Hepatocyte (in vitro differentiated cells): ENCODE measurements at places on chromosomes 16 and 17. TPM values are rescaled to one million over a fixed set of nuclear protein-coding genes. Genes with fewer than 3 reads are reported as not detected.
A peak's percentile ranks its signal among the peaks of the same experiment; 100 is the strongest.

GRCh38 chr17:82489851-82490511 lies 29.6 kb upstream of the FOXK2 start:
- no peak for DNase-seq

- no peak for DNase-seq
Measured at GRCh38 chr16:11169641-11170040, 86.4 kb downstream of the SOCS1 start.

- peak; percentile 86 for DNase-seq
Measured at GRCh38 chr17:18258356-18259038, at the start of gene FLII. Gene FLII (minus strand): TSS chr17:18258738. CDS start chr17:18258690, 48 bp downstream.

- no peak for DNase-seq
Measured at GRCh38 chr17:27612160-27612770, 18.7 kb upstream of the LGALS9 start.

DNA sequence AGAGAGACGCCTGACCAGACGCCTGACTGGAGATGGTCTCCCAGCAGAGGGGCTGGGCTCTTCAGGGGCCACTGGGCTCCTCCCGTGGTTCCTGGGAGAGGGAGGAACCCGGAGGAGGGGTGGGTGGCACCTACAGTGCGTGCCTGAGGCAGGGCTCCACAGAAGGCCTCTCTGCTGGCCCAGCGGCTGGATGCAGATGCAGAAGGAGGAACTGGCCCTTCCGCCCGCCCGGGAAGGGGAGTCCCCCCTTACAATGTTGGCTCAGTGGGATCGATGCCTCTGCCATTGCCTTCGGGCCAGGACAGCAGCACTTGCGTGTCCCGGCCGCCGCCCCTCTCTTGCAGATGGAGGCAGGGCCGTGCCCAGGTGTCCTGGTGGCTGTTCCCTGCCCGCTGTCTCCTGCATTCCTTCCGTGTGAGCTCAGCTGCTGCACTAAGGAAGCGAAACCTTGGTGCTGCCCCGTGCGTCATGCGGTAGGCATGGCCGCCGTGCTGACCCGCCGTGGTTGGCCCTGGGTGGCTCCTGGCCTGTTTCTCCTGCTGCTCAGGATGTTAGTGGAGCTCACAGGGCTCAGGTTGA lies 15.1 kb downstream of the BAIAP2 start:
- DNase-seq, result no peak

DNA sequence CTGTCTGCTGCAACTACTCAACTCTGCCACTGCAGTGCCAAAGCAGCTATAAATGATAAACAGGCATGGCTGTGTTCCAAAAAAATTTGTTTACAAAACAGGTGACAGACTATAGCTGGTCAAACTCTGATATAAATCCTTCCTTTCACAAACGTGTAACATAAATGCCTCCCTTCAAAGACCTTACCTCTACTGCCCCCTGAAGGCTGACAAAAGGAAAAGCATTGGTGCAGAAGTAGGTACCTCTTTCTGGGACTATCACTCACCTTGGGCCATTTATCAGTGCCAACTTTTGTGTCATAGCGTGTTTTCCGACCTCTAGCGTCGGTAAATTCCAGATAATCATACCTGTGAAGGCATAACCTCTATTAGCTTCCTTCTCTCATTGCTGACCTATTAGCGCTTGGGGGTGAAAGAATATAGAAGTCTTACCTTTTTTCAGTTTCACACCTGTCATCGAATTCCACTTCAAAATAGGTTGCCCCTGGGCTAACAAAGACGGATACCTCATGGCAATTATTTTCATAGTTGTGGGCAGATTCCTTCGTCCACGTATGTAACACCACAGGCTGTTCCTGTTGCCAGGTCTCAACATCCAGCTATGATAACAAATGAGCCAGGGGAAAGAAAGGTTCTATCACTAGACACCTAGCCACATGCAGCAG lies 67.9 kb downstream of the ZZEF1 start:
- peak; percentile 61 for DNase-seq

- DNase-seq, result no peak
Measured at GRCh38 chr17:75641343-75641742, 8.1 kb downstream of the SMIM5 start.

- DNase-seq, result no peak
Measured at GRCh38 chr17:70366386-70366785, 197.1 kb downstream of the KCNJ2 start.

DNA sequence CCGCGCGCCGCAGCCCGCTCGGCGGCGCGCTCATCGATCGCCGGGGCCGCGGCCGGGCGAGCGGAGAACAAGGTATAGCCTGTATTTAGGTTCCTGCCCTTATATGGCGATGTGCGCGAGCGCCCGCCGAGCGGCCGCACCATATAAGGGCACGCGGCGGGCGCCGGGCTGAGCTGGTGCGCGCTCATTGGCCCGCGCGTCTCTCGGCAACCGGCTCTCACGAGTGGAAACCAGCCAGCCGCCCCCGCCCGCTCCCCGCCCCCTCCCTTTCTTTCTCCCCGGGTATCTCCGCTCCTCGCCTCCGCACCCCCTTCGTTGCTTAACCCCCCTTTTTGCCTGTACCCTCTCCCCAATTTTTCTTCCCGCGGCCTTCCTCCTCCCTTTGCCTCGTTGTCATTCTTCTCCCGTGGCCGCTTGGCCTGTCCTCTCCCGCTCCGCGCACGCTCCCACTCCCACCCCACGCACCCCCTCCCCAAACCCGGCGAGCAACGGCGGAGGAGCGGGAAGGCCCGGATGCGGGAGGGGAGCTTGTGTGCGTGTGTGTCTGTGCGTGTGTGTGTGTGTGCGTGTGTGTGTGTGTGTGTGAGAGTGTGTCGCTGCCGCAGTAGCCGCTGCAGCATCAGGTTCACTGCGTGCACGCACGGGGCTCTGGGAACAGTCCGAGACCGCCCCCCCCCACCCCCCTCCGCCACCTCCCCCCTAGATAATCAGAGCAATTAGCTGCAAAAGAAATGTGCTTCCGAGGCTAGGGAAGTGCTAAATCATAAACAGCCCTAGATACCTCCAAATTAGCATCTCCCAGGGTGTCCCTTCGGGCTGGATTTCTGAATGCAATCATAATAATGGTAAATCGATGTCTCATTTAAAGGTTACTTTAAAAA lies 13.5 kb upstream of the CBX8 start:
- DNase-seq, result peak; percentile 92

GRCh38 chr17:2055292-2056205 lies 646 bp downstream of the HIC1 start:
- no peak for DNase-seq

- no peak for DNase-seq
Measured at GRCh38 chr16:71371237-71371636, 12.7 kb downstream of the CALB2 start.

DNA sequence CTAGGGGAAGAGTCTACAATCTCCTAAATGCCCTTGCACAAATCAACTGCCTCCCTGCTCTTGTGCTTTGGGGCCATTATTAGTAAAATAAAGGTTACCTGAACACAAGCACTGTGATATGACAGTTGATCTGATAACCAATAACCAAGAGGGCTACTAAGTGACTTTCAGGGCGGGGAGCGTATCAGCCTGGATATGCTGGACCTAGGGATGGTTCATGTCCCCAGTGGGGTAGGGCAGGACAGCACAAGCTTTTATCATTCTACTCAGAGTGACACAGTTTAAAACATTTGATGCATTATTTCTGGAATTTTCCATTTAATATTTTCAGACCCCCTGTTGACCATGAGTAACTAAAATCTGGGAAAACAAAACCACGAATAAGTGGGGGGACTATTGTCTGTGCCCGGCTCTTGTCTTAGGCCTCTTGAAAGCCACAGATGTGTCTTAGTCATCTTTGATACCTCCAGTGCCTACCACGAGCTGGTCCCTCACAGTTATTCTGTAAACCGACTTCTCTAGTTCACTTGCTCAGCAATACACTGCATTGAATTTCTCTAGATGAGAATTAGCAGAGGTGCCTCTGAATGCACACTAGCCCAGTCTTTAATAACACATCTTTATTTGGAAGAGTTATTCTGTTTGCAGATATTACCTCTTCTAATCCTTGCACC lies 94.6 kb upstream of the DHX40 start:
- DNase-seq, result no peak

GRCh38 chr17:27610304-27610677 lies 20.7 kb upstream of the LGALS9 start:
- no peak for DNase-seq

GRCh38 chr16:87713451-87714229 lies 52.1 kb downstream of the KLHDC4 start:
- no peak for DNase-seq

DNA sequence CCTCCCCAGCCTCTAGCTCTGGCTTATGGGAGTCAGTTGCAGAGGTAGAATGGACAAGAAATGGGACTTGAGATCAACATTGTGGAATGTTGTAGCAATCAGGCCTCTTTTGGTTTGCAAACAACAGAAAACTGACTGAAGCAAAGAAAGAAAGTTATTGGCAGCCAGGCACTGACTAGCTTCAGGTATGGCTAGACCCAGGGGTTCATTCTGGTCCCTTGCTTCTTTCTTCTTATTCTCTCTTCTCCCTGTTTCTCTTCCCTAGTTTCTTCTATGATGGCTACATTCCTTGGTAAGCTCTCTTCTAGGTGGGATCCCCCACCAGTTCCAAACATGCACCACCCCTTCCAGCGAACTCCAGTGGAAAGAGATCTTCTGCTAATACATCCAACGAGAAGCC lies 154.3 kb downstream of the CPPED1 start:
- DNase-seq, result no peak

GRCh38 chr17:73879987-73880386 lies 235.7 kb upstream of the SDK2 start:
- DNase-seq, result no peak

DNA sequence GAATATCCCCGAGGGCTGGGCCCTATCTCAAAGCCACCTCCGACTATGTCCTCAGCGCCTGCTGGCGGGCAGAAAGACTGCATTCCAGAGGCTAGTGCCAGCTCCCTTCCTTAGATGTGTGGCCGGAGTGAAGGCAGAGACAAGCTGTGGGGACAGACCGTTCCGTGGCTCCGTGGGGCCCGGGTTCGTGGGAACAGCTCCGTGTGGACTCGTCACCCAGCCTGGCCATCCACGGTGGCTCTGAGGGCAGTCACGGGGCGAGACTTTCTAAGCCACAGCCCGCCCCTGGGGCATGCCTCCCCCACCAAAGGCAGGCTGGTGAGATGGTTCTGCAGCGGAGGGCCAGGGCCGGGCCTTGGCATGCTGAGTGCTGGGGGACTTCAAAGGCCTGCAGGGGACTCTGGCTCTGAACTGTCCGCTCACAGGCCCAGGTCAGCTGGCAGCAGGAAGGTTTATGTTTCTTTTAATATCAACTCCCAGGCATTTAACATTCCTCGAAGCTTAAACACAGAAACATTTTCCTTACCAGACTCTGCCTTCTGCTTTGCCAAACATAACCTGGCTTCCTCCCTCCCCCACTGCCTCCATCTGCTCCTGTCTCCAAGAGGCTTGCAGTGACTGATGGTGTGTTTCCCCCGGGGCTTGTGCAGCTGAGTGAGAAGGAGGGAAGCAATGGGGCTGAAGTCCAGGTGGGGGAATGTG lies 50.4 kb downstream of the TIMM22 start:
- DNase-seq, result peak; percentile 46

DNA sequence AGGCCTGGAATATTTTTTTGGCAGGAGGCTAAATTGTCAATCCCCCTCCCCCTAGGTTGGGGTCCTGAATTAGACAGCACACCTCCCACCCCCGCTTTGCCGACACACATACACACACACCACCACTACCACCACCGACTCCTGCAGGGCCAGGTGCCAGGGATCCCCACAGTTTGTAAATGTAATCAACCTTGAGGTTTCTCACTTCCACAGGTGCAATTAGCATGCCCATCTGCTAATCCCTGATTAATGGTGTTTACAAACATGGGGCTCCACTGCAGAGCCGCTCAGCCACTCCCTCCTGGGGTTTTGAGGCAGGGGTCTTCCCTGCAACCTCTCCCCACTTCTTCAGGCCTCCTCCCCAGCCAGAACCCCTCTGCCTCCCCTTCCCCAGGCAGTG lies 11.8 kb downstream of the MRM1 start:
- no peak for DNase-seq

DNA sequence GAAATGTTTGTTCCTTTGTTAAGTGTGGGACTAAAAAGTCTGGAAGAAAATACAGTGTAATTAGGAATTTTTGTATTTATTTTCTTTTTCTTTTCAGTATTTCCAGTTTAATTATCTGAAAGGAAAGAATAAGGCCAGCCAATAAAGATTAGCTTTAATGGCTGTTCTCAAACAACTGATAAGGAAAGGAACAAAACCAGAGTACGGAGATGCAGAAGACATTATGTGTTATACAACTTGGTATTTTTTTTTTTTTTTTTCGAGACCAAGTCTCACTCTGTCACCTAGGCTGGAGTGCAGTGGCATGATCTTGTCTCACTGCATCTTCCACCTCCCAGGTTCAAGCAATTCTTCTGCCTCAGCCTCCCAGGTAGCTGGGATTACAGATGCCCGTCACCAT lies 47.5 kb downstream of the SNTB2 start:
- no peak for DNase-seq

DNA sequence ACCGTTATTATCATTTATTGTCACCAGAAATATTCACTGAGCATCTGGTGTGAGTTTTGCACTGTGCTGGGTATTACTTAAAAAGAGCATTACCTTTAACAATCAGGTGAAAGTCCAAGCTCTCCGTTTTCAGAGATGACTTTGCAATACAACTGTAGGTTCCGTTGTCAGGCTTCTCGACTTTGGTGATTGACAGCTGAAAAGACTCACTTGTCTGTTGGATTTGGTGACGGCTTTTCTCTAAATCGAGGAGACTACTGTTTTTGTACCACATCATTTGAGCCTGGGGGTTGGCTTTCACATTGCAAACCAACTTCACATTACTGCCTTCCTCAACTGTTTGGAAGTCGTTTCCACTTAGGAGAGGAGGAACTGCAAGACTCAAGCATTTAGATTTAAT lies 9.1 kb downstream of the TMIGD1 start:
- DNase-seq, result no peak

DNA sequence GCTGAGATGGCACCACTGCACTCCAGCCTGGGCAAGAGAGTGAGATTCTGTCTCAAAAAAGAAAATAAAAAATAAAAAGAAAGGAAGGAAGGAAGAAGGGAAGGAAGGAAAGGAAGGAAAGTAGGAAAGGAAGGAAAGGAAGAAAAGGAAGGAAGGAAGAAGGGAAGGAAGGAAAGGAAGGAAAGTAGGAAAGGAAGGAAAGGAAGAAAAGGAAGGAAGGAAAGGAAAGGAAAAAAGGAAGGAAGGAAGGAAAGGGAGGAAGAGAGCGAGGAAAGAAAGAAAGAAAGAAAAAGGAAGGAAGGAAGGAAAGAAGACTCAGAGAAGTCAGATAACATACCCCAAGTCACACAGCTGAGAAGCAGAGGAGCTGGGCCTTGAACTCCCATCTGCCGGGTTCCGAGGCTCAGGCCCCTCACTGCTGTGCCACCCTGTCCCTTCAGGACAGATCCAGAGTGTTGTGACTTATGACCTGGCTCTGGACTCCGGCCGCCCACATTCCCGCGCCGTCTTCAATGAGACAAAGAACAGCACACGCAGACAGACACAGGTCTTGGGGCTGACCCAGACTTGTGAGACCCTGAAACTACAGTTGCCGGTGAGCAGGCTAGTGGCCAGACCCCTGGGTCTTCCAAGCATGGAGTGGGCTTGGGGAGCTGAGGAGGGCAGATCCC lies 30.9 kb upstream of the ITGAX start:
- DNase-seq, result no peak

The INCA1 gene
- 1.6 and 2.7 TPM in 2 replicates for total RNA-seq

The ERBB2 gene
- total RNA-seq, result 77.7 and 93.1 TPM in 2 replicates

The DHRS13 gene
- 14.9 and 22.4 TPM in 2 replicates for total RNA-seq

The CD300H gene
- total RNA-seq, result 0.67 TPM in 1 of 2 replicates, not detected in the other

The AGRP gene
- 1.9 TPM in 1 of 2 replicates, not detected in the other for total RNA-seq

The CES4A gene
- total RNA-seq, result 7.2 and 12.3 TPM in 2 replicates

The HP gene
- total RNA-seq, result 374 and 430 TPM in 2 replicates
